ENCODE measurements at places on chromosomes 4 and X.

GRCh38 chrX:39247536-39247935 lies 446.3 kb downstream of the MID1IP1 start:
- DNase-seq: no peak

- peak; percentile 20 for DNase-seq
These were observed 304.1 kb upstream of the TECRL start for GRCh38 chr4:64713256-64713840.

DNA sequence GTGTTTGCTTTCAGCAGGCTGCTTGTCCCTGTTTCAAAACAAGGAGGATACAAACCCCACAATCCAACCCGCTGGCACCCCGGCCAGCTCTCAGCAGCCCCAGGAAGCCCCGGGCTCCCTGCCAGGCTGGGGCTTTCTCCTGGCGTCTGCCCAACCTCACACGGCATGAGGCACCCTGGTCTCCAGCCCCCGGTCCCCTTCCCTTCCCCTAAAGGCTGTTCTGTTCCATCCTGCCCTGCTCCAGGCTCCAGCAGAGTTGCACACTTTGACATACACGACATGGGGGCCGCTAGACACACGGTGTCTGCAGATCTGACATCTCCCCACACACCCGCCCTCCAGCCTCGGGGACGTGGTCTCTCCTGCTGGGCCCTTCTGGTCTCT lies 107.7 kb upstream of the ADRA2C start:
- DNase-seq: no peak

DNA sequence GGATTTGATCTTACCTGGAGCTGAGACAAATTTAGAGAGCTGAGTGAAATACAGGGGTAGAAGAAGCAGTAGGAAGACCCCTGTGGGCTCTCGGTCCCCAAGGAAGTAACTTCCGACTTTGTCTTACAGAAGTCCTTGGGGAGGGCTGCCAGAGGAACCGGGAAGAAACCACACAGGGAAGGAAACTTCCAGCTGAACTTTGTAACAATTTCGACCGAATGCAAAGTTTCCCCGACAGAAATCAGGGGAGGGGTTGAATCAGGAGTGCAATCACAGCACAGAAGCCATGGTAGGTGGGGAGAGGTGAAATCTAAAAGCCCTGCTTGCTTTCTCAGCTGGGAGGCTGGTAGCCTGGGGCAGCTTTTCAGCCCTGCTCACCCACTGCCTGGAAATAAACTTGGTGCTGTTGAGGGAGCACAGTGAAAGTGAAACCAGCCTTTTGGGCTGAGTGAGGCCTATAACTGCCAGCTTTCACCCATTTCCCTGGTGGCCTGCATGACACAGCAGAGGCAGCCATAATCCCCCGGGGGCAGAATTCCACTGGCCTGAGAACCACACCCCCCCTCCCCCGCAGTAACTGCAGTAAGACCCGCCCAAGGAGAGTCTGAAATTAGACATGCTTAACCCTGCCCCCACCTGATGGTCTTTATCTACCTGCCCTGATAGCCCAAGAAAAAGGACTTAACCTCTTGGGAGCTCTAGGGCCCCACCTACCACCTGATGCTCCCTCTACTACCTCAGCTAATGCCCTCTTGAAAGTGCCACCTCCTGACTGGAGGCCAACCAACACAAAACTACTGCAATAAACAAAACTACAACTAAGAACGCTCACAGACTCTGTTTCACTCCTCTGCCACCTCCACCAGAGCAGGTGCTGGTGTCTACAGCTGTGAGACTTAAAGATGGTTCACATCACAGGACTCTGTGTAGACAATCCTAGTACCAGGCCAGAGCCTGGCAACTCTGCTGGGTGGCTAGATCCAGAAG lies 248.2 kb downstream of the PARM1 start:
- no peak for DNase-seq

- DNase-seq: no peak
These were observed 18.1 kb upstream of the FAM241A start for GRCh38 chr4:112127048-112127637.

DNA sequence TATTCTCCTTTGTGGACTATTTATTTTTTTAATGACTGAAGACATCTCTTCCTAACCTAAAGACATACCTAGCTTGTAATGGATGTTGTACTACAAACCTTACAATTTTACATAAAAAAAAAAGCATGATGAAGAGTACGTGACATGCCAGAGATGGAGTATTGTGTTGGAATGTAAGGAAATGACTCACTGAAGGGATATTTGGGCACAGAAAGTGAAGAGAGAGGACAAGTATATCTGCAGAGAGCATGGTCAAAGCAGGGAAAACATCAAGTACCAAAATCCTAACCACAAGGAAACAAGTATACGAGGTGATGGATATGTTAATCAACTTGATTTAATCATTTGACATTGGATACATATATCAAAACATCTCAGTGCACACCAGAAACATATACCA lies 1051.4 kb upstream of the PRKX start:
- no peak for DNase-seq

DNA sequence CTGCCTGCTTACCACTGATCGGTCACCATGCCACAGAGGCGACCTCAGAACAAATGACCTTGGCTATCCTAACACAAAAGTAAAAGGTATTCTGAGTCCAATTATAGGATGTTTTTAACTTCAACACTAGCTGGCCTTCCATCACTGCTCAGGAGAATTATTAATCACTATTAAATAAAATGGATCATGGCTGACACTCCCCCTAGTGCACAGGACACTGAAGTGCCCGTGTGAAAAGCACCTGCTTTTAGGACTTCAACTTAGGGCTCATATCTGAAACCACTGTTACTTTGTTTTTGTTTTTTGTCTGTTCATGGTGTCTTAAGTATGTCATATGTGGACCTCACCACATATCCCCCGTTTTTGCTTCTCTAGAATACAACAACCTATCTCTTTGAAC lies 33.9 kb downstream of the STX18 start:
- no peak for DNase-seq

- no peak for DNase-seq
These were observed 2.2 kb upstream of the TMPRSS11E start for GRCh38 chr4:68445111-68445510.

DNA sequence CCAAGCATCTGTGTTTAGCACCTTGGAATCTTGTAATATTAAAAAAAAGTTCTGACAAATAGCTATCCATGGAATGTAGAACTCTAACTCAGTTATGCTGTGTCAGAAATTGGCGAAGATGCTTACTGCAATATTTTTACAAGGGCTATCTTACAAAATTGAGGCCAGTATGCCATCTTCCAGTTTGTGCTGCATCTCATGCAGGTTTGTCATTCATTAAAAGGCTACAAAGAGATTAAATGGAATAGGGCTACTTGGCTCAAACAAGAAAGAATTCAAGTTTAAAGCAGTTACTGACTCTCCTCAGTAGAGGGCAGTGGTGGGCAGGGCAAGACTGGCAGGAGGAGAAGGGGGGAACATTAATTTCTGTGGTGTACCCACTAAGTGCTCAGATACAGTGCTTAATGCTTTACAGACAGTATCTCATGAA lies 66.5 kb downstream of the SHROOM4 start:
- peak; percentile 3 for DNase-seq

DNA sequence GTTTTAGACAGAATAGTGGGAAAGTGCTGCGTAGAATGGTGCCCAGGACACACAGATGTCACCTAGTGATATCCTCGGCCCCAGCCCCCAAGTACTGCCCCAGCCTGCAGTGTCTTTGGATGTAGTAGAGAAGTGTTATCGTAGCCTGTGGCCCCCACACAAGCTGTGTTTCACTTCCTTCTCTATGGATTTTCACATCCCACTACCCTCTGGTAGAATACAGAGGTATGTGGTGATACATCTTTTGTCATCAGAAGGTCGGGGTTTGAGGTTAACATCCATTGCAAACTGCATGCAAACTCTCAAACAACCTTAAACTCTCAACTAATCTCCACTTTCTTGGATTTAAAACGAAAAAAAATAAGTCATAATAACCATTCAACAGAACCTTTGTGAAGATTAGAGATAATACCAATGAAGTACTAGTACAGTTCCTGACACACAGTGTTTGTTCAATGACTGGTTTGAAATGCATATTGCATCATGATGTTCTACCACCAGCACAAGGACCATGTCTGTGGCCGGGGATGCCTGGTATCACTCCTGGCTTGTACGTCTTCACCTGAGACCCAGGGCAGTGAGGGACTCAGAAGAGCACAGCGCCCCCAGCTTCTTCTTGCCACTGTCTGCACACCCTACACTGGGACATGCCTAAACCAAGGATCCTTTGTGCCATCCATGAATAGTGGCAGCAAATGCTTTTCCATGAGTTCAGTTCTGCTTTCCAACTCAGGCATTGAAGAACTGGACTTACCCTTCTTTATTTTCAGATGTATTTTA lies 267.3 kb downstream of the DCTD start:
- no peak for DNase-seq

DNA sequence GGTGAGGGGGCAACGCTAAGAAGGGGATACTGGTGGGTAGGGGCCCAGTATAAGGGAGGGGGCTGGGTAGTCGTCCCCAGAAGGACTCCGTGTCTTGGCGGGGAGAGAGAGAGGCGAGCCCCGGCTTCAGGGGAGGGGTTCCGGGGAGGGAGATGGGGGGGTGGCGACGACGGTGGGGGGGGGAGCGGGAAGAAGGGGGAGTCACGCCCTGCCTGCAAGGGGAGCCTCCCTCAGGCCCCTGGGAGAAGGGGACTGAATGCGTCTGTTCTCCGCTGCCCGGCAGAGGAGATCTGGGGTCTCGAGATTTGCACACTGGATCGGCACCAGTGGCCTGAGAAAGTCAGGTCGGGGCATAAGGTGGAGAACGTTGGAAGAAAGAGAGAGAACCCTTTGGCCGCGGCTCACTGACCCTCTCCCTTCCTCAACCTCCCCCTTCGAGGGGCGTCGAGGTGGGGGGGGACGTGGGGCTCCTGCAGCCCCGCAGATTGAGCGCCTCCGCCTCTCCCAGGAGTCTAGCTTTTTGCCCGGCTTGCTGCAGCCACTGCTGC lies 609 bp upstream of the BCORL1 start:
- DNase-seq: no peak

DNA sequence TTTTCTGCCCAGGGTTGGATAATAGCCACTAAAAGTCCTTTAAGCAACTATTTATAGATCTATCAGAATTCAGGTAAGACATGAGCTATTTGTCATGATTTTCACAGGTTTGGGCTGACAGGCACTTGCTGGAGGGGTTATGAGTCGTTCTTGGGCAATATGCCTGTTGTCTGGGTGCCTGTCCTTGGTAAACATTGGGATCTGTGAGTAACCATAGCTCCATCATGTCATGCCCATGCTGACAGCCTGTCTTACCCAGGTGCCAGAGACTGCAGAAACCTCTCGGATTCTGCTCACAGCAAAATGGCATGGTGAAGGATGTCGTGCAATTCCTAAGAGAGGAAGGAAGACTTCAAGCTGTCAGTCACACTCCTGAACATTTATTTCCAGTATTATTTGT lies 116.0 kb upstream of the PUDP start:
- DNase-seq: no peak

GRCh38 chrX:99305573-99305972 lies 1104.5 kb downstream of the PCDH19 start:
- no peak for DNase-seq

DNA sequence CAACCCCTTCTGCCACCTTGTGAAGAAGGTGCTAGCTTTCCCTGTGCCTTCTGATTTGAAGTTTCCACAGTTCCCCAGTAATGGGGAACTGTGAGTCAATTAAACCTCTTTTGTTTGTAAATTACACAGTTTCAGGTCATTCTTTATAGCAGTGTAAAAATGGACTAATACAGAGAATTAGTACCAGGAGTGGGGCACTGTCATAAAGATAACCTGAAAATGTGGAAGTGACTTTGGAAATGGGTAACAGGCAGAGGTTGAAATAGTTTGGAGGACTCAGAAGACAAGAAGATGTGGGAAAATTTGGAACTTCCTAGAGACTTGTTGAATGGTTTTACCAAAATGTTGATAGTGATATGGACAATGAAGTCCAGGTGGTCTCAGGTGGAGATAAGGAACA lies 131.0 kb upstream of the HAND2 start:
- DNase-seq: no peak

- no peak for DNase-seq
These were observed 12.1 kb downstream of the TBC1D1 start for GRCh38 chr4:37902738-37903693.

- peak; percentile 56 for DNase-seq
These were observed 44.9 kb downstream of the CLNK start for GRCh38 chr4:10639664-10640063.

- no peak for DNase-seq
These were observed 19.7 kb downstream of the SPIN3 start for GRCh38 chrX:56975611-56976010.

DNA sequence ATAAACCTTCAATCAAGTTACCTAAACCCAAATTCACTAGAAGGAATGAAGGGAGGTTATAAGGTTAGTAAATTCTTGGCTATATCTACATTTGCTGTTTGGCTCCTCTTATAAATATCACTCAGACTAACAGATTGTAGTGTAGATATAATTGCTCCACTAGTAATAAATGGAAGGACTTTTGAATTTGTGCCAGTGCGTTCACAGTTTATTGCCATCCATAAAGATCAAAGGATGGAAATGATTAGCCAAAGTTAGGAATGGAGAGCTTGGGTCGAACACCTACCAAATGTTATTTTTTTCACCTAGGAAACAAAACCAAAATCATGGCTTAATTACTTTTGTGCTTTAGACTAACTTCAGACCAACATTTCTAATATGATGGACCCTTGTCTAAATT lies 9.2 kb downstream of the DTHD1 start:
- DNase-seq: no peak

GRCh38 chrX:23373129-23373804 lies 38.6 kb downstream of the PTCHD1 start:
- peak; percentile 2 for DNase-seq

DNA sequence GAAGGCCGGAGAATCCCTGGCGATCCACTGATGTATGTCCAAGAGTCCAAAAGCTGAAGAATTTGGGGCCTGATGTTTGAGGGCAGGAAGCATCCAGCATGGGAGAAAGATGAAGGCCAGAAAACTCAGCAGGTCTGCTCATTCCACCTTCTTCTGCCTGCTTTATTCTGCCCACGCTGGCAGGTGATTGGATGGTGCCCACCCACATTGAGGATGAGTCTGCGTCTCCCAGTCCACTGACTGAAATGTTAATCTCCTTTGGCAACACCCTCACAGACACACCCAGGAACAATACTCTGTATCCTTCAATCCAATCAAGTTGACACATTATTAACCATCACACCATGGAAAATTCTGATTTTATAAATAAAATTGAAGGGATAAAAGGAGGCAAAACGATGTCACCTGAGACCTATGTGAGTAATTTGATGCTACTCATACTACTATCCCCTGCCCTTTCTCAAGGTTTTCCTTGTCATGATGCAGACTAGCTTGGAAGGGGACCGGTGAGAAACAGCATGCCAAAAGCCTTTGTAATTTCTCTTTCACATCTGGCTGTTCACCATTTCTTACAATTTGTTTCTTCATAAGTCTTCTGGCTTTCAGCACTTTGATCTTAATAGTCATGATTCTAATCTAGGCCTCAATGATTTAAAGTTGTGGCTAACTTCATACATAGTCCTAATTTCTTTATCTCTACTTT lies 9.7 kb upstream of the PYURF start:
- DNase-seq: no peak

DNA sequence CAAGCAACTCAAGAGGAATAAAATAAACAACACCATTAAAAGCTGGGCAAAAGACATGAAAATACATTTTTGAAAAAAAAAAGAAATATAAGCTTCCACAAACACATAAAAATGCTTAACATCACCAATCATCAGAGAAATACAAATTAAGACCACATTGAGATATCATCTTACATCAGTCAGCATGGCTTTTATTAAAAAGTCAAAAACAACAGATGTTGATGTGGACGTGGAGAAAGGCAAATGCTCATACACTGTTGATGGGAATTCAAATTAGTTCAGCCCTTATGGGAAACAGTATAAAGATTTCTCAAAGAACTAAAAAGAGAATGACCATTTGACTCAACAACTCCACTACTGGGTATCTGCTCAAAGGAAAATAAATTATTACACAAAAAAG lies 59.6 kb downstream of the STK32B start:
- DNase-seq: no peak
